ENCODE measurements at places on chromosomes 2 and 18.
A peak's percentile ranks its signal among the peaks of the same experiment; 100 is the strongest.

- DNase-seq: peak; percentile 87
Measured at GRCh38 chr2:230987137-230988020, 8.5 kb upstream of the SPATA3 start.

- DNase-seq: no peak
Measured at GRCh38 chr2:239265681-239266433, 135.0 kb downstream of the HDAC4 start.

DNA sequence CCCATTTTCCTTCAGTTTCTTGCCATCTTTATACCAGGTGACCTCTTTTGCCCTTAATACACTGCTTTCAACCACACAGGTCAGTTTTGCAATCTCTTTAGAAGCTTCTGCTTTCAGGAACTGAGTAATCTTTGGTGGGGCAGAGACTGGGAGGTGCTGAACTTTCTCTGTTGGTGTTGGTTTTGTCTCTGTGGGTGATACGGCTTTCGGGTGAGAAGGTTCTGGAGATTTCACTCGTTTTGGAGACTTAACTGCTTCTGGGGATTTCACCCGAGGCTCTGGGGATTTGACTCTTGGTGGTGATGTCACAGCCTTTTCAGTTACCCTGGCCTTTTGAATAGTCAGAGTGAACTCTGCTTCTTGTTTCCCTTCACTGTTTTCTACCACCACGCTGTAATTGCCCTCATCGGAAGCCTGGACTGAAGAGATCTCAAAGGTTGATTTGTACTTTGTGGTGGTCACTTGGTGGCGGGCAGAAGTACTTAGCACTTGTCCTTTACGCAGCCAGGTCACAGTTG, 50.4 kb downstream of the PLEKHA3 start:
- no peak for DNase-seq

GRCh38 chr18:33606621-33607020, 28.6 kb downstream of the ASXL3 start:
- DNase-seq: no peak

- no peak for DNase-seq
Measured at GRCh38 chr18:63303547-63303946, 16.0 kb downstream of the BCL2 start.

- no peak for DNase-seq
Measured at GRCh38 chr2:182416191-182416590, 10.6 kb downstream of the PDE1A start.

GRCh38 chr18:62388855-62389760, 64.0 kb downstream of the TNFRSF11A start:
- peak; percentile 69 for DNase-seq

DNA sequence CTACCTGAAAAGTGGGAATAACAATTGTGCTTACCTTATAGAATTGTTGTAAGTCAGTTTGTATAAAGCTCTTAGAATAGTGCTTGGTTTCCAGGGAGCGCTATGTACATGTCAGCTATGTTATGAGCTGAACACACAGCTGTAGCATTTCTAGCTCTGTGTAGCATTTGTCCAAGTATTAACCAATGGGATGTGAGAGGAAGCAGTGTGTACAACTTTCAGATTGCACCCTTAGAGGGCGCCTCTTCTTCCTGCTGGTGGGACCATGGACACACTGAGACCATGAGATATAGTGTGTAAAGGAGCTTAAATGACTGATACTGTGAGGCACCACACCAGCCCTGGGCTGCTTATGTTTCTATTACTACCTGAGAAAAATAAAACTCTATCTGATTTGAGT, 380.2 kb downstream of the LNPK start:
- no peak for DNase-seq

DNA sequence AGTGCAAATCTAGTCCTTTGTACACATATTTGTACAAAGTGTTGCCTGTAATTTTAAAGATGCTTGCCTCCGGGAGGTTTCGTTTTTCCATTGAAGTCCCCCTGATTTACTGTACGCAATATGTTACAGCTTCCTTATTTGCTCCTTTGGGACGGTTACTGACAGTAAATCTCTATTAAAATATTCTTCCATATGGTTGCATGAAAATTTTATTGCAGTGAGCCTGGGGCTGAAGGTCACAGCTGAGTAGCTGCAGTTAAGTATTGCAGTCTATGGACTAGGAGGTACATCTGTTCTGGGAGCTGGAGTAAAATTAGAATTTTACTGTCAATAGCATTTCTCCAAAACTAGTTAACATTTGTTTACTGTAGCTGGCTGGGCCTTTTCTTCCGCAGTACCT, 119.2 kb downstream of the ETAA1 start:
- DNase-seq: no peak

GRCh38 chr18:59718108-59718463, 20.9 kb upstream of the CCBE1 start:
- peak; percentile 82 for DNase-seq

DNA sequence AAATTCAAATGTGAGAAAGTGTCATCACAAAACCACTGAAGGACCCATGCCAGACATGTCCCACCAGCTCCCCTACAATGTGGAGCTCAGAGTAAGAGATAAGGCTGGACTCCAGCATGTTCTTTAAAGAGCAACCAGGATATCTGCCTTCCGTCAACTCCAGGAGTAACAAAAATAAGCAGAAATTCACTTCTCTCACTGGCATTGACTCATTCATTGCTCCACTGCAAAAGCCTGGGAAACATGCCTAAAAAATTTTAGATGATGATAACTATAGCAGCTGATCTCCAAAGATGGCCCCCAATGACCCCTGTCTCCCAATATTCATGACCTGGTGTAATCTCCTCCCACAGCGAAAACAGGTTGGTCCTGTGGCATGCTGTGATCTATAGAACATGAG, 314.5 kb downstream of the NCKAP5 start:
- no peak for DNase-seq

GRCh38 chr2:110126906-110127305, 11.3 kb upstream of the MALL start:
- DNase-seq: no peak

- DNase-seq: no peak
Measured at GRCh38 chr2:29714333-29714732, 207.1 kb downstream of the ALK start.

DNA sequence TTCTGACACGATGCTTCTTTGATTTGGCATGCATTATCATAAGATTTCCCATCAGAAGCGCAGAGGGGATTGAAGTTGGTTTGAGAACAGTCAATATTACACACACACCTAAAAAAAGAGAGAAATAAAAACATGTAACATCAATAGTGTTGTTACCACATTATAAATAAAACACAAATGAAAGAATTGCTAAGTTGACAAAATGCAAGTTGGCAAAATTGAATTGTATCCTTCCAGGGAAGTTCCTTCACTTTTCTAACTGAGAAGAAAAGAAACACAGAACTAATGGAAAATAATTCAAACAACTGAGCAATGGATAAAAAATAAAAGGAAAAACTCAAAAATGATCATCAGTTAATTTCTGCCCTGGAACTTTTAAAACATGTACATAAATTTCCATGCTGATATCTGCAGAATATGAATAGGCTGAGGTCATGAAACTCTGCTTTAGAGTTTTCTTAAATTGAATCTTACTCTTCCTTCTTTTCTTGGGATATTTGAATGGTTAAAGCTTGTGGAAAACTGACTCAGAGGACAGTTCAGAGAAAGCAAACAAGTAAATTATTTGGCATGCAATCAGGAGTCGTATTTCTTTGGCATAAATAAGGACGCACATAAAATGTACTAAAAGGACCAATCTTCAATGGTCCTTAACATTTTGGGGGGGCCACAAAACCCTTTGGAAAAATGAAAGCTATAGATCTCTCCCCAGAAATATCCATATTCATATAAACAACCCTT, 152.4 kb upstream of the CAVIN2 start:
- no peak for DNase-seq

GRCh38 chr2:229130522-229130921, 140.6 kb downstream of the PID1 start:
- no peak for DNase-seq

DNA sequence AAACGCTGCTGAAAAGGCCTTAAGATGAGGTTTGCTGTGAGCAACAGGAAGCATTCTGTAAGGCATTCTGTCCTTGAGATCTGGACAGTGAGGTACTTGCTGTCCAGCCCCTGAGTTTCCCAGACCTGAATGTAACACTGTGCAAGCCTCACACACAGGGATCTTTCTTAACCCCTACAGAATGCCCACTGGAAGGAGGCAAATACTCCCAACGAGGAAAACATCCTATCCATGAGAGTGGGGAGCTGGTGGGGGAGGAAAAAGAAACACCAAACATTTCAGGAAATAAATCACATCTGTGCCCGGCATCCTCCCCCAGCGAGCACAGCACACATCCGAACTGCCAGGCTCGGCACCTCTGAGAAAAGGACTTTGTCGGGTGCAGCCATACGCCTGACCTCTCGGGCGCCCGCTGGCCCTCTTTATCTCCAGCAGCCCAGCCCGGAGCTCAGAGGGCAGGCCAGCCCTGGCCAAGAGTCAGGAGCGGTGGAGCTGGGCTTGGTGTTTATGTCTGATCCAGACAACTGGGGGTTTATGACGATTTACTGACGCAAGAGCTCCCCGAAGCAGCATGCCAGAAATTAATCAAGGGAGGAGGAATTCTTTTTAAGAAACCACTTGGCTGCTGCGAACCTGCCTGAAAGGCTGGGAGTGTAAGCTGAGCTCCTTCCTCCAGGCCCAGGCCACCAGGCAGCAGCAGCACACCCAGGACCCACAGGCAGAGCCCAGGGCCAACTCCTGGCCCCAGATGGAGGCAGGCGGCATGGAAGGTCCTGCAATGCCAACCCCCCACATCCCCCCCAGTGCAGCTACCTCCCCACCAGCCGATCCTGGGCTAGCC, 72.2 kb downstream of the HDAC4 start:
- no peak for DNase-seq

GRCh38 chr18:28581521-28582071, 404.7 kb upstream of the CDH2 start:
- DNase-seq: no peak

DNA sequence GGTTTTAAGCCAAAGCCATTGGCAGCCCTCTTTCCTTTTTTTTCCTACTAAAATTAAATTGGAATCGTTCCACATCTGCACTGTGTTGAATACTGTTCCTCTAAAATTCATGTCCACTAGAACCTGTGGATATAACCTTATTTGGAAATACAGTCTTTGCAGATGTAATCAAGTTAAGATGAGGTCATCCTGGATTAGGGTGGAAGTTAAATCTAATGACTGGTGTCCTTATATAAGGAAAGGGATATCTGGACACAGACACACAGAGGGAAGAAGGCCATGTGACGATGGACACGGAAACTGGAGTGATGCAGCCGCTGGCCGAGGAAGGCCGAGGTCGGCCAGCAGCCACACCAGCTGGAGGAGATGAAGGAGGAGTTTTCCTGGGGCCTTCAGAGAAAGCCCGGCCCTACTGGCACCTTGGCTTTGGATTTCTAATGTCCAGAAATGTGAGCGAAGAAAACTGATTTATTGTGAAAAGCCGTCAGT, 49.4 kb downstream of the LONRF2 start:
- DNase-seq: no peak

GRCh38 chr2:207126724-207127308, 38.9 kb downstream of the KLF7 start:
- no peak for DNase-seq

DNA sequence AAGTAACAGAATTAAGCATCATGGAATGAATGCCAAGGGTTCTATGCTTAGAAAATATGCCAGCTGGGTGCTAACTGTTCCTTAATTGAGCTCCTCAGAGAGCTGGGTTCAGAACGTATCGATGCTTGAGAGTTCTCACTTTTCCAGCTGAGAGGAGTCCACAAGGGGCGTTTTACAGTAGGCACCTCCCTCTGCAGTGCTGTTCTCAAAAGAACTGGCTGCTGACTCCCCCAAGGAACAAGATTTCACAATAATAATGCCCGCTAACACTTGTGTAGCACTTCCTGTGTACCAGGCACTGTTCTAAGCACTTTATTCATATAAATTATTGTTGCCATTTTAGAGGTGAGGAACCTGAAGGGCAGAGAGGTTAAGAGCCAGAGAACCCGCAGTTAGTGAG, 18.1 kb upstream of the TMEM237 start:
- DNase-seq: no peak

DNA sequence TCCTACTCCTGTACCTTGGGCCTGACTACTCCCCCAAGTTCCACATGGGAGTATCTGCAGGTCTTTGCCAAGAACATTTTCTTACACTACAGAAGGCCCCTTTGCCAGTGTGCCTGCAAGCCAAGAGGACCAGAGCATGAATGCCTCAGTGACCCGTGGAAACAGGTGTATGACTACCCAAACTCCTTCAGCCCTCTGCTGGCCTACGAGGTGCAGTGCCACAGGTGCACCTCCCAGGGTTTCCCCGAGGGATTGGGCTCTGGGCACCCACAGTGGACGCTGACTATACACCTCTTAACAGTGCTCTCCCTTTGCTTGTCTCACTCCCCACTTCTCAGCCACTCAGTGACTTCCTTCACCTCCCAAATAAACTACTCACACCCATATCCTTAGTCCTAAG, 91.4 kb downstream of the COL6A3 start:
- DNase-seq: peak; percentile 17

DNA sequence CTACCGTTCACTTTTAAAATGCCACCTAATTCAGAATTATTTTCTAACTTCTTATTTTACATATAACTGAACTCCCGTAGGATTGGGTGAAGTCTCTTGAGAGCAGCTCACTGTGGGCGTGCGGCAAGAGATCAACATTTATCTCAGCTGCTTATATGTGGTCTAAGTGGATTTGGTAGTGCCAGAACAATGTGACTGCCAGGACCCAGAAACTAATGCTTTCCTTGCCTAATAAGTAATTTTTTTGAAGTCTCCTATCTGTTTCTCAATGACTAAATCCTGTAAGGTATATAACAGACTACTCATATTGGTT, 11.2 kb upstream of the NFE2L2 start:
- DNase-seq: no peak

- no peak for DNase-seq
Measured at GRCh38 chr2:159054985-159055384, 86.5 kb downstream of the TANC1 start.

- no peak for DNase-seq
Measured at GRCh38 chr2:66080127-66080526, 354.8 kb upstream of the MEIS1 start.

GRCh38 chr2:205288686-205289085, 393.6 kb upstream of the NRP2 start:
- no peak for DNase-seq

GRCh38 chr18:4101009-4101408, 354.1 kb downstream of the DLGAP1 start:
- no peak for DNase-seq

GRCh38 chr2:16911746-16912145, 246.1 kb upstream of the CYRIA start:
- no peak for DNase-seq

DNA sequence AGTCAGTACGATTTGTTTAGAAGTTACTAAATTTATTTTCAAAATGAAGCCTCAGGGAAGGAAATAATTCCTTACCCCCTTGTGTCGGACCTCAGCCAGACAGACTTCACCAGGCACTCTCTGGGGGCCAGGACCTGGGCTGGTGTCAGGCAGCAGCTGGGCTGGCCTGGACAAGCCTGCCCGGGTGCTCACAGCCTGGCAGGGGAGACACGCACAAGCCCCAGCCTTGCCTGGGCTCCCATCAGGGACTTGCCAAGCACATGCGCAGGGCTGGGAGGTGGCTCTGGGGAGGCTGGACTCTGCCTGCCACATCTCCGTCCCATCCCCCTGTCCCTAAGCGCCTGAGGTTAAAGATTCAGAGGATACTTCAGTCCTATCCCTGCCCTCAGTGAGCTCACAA, 56.8 kb upstream of the HS6ST1 start:
- no peak for DNase-seq

GRCh38 chr2:857081-857480, 93.6 kb upstream of the SNTG2 start:
- DNase-seq: no peak
